ENCODE measurements at places on chromosomes 16 and 17. TPM values are rescaled to one million over a fixed set of nuclear protein-coding genes. Genes with fewer than 3 reads are reported as not detected.

The FBXO39 gene
- total RNA-seq: 0.26 TPM

DNA sequence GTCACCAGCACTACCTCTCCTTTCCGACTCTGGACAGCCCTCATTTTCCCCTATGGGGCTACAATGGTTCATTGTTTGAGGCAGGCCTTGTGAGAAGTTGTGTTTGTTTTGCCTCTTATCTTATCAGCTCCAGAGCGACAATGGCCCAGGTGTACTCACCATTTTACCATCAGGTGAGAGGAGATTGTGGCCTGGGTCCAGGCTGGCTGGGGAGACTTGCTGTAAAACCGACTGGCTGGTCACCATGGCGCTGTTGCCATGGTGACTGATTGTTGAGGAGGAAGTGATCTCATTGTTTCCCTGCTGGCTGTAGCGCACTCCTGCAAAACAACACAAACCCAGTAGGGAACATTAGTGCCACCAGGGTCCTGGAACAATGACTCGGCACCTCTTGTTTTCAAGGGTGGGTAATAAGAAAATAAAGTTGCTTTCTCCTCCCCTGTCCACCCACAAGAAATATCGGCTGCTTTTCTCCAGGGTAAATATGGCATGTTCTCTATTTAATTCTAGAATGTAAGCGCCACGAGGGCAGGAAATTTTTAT, 34.4 kb downstream of the HNF1B start:
- peaks cover 6% of the 10 kb centered on the region for H3K27me3 ChIP-seq
- H3K4me1 ChIP-seq: no peaks in the 10 kb centered on the region
- no peak overlapping the region for H3K27ac ChIP-seq
- no peaks in the 10 kb centered on the region for H3K36me3 ChIP-seq
- DNase-seq: no peak
- H3K4me3 ChIP-seq: no peak overlapping the region

DNA sequence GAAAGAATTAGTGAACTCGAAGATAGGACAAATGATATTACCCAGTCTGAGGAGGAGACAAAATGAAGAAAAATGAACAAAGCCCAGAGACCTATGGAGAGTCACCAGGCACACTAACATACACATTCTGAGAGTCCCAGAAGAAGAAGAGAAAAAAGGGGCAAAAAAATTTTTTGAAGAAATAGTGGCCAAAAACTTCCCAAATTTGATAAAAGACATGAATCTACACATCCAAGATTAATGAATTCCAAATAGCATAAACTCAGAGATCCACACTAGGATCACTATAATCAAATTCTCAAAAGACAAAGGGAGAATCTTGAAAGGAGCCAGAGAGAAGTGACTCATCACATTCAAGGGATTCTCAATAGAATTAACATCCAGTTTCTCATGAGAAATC, 3.4 kb upstream of the OR4D1 start:
- no peaks in the 10 kb centered on the region for H3K4me1 ChIP-seq
- H3K4me3 ChIP-seq: no peak overlapping the region
- no peaks in the 10 kb centered on the region for H3K27me3 ChIP-seq
- H3K27ac ChIP-seq: no peak overlapping the region
- H3K36me3 ChIP-seq: no peaks in the 10 kb centered on the region

- no peaks in the 10 kb centered on the region for H3K36me3 ChIP-seq
- no peak for DNase-seq
- no peak overlapping the region for H3K27ac ChIP-seq
- H3K4me3 ChIP-seq: no peak overlapping the region
- H3K27me3 ChIP-seq: peaks cover 95% of the 10 kb centered on the region
- no peaks in the 10 kb centered on the region for H3K4me1 ChIP-seq
Observed at GRCh38 chr17:36808180-36808661, 129.1 kb upstream of the LHX1 start.

DNA sequence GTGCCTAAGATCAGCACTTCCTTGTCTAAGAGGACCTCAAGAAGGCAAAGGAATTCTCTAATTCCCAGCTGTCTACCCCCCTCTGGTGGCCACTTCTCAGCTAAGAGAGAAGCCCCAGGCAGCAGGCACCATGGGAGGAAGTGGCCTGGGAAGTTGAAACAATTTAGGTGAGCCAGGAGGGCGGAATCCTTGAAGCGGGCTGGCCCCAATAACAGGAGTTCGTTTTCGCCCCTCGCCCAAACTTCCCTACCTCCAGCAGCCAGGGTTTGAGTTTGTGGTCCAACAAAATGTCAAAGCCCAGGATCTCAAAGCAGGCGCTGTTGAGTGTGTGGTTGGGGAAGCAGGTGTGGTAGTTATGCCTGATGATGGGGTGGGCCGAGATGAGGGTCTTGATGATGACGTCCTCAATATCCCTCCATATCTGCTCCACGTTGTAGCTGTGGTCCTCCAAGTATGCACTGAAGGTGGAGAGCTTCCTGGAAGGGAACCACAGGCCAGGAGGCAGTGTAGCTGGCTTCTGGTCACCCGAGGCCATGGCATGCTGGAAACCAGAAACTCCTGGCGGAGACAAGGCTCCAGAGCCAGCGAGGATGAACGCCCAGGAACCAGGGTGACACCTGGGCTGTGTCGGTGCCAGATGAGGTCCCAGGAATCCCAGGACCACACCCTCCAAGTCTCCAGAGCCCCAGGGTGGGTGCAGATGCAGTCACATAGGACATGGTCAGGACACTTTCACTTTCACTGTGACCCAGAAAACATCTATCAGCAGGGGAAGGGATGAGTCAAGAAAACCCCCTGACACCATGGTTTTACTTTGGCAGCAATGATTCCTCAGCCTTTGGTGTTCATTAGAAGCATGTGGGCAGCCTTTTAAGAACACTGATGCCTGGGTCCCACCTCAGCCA, 25.6 kb downstream of the TTLL6 start:
- DNase-seq: peak; percentile 86
- H3K27ac ChIP-seq: no peak overlapping the region
- no peaks in the 10 kb centered on the region for H3K4me1 ChIP-seq

The CHST6 gene
- 1.7 TPM for total RNA-seq

- H3K27ac ChIP-seq: no peak overlapping the region
- peaks cover 5% of the 10 kb centered on the region for H3K27me3 ChIP-seq
- no peaks in the 10 kb centered on the region for H3K4me1 ChIP-seq
- no peak for DNase-seq
- no peak overlapping the region for H3K4me3 ChIP-seq
Observed at GRCh38 chr17:35923609-35924114, 6.9 kb downstream of the RDM1 start.

DNA sequence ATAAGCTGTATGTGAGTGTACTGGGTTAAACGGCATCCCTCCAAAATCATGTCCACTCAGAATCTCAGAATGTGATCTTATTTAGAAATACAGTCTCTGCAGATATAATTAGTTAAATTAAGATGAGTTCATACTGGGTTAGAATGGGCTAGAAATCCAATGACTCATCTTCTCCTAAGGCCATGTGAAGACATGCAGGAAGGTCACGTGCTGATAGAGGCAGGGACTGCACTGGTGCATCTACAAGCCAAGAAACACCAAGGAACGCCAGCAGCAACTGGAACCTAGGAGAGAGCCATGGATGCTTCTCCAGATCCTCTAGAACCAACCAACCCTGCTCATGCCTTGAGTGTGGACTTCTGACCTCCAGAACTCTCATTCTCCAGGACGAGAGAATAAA, 241.0 kb downstream of the XYLT1 start:
- DNase-seq: no peak
- no peak overlapping the region for H3K4me3 ChIP-seq
- H3K36me3 ChIP-seq: no peaks in the 10 kb centered on the region
- no peak overlapping the region for H3K27ac ChIP-seq

GRCh38 chr17:17305281-17305801, 2.2 kb downstream of the NT5M start:
- no peak overlapping the region for H3K27ac ChIP-seq
- H3K36me3 ChIP-seq: no peaks in the 10 kb centered on the region

The MYH11 gene
- 19.3 TPM for total RNA-seq

GRCh38 chr16:2516391-2517240, 2.9 kb downstream of the ATP6V0C start:
- H3K27ac ChIP-seq: peak overlapping the region; percentile 97
- H3K36me3 ChIP-seq: no peaks in the 10 kb centered on the region
- no peak overlapping the region for H3K4me3 ChIP-seq
- H3K4me1 ChIP-seq: peaks cover 71% of the 10 kb centered on the region
- H3K27me3 ChIP-seq: no peaks in the 10 kb centered on the region

GRCh38 chr17:60827943-60828342, 150.3 kb downstream of the BCAS3 start:
- no peak overlapping the region for H3K4me3 ChIP-seq
- H3K27me3 ChIP-seq: no peaks in the 10 kb centered on the region
- no peaks in the 10 kb centered on the region for H3K36me3 ChIP-seq
- peaks cover 18% of the 10 kb centered on the region for H3K4me1 ChIP-seq
- no peak for DNase-seq

- H3K27ac ChIP-seq: peak overlapping the region; percentile 99
- no peaks in the 10 kb centered on the region for H3K27me3 ChIP-seq
- peaks cover 47% of the 10 kb centered on the region for H3K4me1 ChIP-seq
Observed at GRCh38 chr16:30354423-30355143, 525 bp downstream of the CD2BP2 start.

Data from heart right ventricle (tissue), 16 donors.